ENCODE measurements at places on chromosomes 13 and 19.

DNA sequence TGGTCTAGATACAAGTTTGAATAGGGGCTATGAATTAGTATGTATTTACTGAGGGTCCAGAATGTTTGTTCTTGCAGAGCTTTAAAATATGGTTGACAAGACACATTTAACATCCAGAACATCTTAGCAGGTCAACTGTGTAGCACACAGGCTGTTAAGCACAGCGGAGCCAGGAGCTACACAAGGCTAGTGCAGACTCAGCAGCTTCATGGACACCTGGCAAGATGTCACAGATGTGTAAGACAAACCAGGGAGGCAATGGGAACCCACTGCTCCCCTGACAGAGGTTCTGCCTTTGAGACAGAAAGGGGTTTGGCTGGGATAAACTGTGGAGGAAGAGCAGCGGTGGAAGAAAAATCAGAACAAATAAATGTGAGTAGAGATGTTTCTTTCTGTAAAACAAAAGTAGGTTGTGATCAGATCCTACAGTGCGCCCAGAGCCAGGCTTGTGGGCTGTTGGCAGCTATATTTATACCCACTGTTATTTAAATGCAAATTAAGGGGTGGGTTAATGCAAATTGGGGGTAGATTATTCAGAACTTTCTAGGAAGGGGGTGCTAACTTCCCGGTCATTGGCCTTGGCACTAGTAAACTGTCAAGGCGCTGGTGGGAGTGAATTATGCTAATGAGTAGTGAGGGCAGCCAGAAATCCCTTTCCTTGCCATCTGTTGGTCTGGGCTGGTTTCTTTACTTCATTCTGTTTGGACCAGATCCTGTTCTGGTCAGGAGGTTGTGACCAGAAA is 33.0 kb downstream of the MIPEP start:
- no peak for DNase-seq

GRCh38 chr19:6018786-6019185 is 40.8 kb upstream of the RANBP3 start:
- no peak for DNase-seq

- no peak for DNase-seq
Observed at GRCh38 chr13:29457299-29457698, 138.2 kb downstream of the SLC7A1 start.

DNA sequence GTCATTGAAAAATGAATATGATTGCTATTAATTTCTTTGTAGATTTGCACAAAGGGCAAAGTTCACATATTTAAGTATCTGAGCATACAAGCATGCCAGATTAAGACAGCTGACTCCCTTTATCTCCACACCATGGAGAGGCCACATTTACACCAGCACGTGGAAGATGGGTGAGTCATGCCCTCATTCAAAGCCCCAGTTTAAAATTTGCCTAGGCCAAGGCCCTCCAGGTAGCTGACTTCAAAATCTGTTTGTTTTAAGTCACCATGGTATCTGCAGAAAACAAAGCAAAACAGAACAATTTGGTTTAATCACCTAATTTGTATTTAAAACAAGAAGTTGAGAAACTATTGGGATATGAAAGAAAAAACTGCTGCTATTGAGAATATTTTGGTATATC is 109.2 kb downstream of the ESD start:
- DNase-seq = no peak

DNA sequence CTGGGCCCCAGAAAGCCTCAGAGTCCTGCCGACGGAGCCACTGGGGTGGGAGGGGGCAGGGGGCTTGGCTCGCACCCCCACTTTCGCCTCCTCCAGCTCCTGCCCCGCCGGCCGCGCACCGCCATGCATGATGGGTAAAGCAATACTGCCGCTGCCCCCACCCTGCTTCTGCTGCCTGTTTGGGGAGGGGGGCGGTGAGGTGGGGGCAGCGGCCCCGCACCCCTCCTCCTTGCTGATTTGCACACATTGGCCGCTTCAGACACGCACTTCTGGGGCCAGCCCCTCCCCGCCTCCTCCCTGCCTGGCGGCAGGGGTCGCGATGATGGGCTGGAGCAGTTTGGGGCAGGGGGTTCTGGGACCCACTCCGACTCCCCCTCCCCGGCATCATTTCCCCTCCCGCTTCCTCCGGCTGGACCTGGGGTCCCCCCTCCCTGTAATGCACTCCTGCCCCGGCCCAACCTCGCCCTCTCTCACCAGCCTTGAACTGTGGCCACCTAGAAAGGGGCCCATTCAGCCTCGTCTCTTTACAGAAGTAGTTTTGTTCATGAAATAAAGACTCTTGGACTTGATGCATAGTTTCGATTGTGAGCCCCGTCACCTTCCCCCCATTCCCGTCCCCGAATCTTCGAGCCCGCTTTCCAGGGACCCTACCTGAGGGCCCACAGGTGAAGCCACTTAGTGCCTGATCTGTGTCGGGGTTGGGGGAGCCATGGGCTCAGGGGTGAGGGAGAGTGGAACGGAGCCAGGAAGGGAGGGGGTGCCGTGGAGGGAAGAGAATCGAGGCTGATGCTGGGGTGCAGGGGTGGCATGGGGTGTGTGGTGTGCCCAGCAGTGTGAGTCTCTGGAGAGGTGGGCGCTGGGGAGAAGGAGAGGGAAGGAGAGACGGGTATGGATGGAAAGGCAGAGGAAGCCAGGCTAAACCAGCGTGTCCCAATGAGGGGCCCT is 1.4 kb upstream of the HPN start:
- no peak for DNase-seq

GRCh38 chr13:97967948-97968347 is 14.5 kb downstream of the IPO5 start:
- DNase-seq = no peak

DNA sequence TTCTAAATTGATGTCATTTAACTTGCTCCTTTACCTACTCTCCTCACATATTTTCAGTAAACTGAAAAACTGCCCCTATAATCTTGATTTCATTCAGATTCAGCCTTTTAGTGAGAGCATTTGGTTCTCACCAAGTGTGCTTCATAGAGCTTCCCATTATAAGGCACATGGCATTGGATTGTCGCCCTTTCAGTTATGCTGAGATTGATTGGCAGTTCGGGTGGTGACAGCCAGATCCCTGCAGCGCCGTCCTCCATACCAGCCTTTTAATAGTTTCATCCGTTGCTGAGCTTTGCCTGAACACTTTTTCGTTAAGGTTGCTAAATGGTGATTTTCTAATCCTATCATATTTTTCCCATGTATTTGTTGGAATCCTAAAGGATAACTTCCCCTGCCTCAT is 80.4 kb downstream of the DHRS12 start:
- no peak for DNase-seq

DNA sequence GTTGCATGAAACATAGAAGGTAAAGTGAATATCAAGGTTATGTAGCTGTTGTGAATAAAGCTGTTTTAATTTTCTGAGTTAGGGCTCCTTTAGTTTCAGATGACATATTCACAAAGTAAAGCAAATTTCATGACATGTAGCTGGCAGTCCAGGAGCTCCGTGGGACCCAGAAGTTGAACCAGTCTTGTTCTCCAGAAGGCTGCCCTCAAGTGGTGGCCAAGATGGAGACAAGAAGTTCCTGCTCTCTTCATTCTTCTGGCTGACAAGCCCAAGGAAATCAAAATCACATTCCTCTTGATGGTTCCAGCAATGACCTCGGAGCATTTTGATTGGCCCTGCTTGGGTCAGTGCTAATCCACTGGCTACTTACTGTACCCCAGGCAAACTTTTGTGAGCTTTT is 128.7 kb downstream of the LIG4 start:
- DNase-seq = no peak

GRCh38 chr19:36973844-36974195 is 57.7 kb downstream of the ZNF568 start:
- DNase-seq = no peak

DNA sequence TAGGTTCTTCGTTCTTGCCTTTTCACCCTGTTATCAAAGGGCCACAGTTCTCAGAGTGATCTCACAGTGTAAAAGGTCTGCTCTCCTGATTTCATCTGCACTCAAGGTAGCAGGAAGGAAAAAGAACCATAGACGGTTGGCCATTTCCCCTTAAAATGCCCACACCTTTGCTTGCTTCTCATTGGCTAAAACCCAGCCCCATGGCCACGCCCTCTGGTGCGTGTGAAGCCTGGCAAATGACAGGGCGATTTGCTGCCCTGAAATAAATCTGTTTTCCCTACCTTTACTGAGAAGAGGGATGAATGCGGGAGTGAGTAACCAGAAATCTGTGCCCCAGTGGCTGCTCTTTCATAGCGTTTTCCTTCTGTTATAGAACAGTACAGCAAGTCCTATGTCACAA is 269.3 kb downstream of the POU4F1 start:
- no peak for DNase-seq

- DNase-seq = no peak
Observed at GRCh38 chr19:14972676-14973075, 7.0 kb downstream of the SLC1A6 start.

DNA sequence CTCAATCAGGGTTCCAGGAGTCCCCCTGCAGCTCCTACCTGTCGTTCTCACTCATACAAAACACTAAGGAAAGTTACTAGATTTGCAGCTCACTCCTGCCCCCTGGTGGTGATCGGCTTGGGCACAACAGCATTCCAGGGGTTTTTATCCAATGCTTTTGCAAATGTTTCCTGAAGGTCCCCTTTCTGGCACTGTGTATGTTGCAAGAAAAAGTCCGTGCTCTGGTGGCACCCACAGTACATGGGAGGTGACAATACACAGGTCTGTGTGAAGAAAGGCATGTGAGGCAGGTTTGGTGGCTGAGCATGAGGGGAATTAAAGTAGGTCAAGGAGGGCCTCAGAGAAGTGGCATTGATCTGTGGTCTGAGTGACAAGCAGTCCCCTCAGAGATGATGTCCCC is 8.6 kb upstream of the TYK2 start:
- DNase-seq = peak; percentile 87

DNA sequence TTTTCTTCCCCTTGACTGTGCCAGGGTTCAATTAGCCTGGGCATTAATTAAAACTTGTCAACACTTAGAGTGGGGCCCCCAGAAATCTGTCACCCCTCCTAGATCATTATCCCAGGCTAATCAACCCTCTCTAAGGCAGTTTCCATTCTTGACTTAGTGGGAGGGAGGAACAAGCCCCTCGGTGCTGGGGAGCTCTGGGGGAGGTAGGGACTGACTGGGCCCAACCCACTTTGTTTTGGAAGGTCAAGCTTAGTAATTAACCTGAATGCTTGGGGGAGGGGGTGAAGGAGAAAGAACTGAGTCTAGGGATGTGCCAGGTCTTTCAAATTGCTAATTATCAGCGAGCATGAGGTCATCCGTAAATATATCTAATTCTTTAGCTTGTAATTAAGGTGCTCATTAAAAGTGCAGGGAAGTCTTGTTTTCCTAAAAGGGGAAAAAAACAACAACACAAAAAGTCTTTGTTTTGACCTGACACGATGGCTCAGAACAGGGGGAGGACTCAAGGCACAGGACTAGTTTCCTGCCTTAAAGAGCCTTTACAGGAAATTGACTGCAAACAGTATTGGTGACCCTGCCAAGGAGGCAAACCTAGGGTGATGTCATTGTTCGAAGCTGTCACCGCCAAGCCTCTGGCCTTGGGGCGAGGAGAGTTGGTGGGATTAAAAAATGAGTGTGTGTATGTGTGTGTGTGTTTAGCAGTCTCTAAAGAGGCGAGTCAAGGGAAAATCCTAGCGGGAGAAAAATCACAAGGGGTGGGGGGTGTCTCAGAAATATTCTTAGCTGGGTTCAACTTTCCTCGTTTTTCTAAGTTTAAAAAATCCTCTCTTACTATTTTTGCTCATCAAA is 19.4 kb downstream of the ACTN4 start:
- DNase-seq = no peak

- DNase-seq = no peak
Observed at GRCh38 chr19:1857648-1858326, 5.6 kb downstream of the KLF16 start.

GRCh38 chr13:79628463-79628862 is 147.5 kb downstream of the NDFIP2 start:
- no peak for DNase-seq

DNA sequence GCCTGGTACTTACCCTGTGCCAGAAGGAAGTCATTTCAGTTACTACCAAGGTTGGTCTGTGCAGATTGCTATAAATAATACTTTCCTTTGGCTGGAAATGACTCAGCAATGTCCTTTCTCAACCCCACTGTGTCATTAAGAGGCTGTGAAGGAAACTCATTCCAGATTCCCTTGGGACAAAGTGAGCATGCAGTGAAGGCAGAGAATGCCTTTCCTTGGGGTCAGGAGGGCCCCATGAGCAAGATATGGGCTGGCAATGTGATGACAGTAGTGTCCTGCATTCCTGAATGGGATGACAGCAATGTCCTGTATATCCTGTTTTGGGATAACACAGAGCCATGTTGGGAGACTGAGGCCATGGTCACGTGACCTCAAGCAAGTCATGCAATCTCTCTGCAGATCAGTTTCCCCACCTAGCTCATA is 213.1 kb upstream of the TMTC4 start:
- DNase-seq = no peak

GRCh38 chr13:60112771-60113170 is 51.0 kb downstream of the DIAPH3 start:
- no peak for DNase-seq

DNA sequence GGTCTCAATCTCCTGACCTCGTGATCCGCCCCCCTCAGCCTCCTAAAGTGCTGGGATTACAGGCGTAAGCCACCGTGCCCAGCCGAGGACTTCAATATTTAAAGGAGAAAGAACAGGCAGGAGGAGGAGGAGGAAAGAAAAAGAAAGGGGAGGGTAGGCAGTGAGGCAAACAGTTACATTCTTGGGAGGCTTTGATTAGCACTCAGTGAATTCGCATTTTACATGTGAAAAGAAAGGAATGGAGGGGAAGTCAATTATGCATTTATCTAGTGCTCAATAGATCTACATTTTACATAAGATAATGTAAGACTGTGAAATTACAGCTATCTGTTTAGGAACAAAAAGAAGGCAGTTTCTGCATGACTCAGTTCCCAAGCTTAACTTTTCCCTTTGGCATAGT is 30.9 kb upstream of the CXCL17 start:
- DNase-seq = no peak

DNA sequence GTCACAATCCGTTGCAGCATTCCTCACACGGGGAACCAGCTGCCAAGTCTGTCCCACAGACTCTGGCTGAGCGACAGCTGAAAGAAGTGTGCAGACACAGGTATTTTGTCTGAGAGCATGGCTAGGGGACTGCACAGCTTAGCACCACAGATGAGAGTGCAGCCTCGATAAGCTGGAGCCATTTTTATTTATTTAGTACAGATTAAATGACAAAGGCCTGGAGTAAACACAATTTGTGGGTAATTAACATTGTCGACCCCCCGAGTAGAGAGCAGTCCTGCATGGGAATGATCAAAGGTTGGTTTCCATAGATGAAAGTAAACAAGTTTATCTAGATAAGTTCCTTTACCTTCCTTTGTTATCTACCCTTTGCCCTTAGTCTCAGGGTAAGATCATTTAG is 836.2 kb downstream of the DACH1 start:
- no peak for DNase-seq

GRCh38 chr13:86933676-86934075 is 737.5 kb upstream of the SLITRK5 start:
- DNase-seq = no peak

- DNase-seq = no peak
Observed at GRCh38 chr19:48842789-48843162, 6.5 kb upstream of the HSD17B14 start.

DNA sequence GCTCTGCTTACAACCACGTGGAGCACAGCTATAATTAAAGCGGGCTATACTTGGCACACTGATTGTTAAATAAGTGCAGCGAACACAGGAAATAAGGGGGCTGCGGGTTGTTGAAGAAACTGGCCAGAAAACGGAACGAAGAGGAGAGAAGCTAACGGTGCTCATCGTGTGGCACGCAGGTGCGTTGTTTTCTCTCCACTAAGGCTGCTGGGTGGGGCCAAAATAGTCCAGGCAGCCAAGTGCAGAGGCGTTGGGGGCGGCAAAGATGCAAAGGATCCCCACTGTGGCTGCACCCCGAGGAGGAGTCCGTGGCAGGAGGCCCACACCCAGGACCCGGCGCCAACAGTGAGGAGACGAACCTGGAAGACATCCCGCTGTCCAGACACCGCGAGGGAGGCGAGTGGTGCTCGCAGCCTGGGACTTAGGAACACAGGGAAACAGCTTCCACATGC is 8.1 kb upstream of the ARL11 start:
- no peak for DNase-seq
